Hematopoietic multipotent progenitor cell treated with erythropoietin and hydrocortisone succinate and interleukin-3 and kit ligand, for 15 days (in vitro differentiated cells): ENCODE measurements at places on chromosomes 1 and 21.
A peak's percentile ranks its signal among the peaks of the same experiment; 100 is the strongest.

DNA sequence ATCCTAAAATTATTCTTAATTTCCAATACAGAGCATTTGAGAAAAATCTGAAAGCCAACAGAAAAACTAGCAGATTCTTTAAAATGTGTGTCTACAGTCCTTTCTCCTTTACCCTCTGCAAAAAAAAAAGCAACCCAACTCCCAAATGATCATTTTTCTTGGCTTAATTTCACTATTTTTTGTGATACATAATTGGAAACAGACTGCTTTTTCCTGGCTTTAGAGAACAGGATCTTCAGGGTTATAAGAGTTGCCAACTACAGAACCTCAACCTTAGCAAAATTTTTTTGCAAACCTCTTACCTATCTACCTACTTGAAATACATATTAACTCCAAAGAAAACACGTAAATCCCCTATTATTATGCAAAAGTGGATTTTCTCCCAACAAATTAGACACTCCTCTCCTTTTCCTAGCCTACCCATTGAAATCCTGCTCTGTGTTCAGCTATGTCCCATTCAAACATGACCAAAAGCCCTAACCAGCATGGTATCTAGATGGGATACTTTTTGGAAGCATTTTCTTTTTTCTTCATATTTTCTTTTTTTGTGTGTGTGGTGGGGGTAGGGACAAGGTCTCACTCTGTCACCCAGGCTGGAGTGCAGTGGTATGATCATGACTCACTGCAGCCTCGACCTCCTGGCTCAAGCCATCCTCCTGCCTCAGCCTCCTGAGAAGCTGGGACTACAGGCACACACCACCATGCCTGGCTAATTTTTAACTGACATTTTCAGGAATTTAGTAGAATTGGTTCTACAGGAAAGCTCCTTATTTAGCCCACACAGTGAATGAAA, 9.0 kb downstream of the TGFBR3 start:
- DNase-seq, result no peak

GRCh38 chr1:22709891-22710700, 543 bp upstream of the EPHB2 start:
- peak; percentile 11 for DNase-seq

DNA sequence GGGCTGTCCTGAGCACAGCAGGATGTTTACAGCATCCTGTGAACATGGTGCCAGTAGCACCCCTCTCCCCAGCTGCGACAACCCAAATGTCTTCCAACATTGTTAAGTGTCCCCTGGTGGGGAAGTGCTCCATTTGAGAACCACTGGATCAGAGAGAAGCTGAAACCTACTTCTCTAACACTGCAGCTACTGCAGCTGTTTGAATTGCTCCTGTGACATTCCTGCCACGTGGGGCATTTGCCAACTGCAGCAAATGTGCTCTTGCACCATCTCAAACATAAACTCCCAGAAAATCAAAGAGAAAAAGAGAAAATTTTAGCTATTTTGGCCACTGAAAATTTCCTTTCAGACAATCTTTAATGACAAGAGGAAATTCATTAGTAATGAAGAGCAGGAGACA, 11.0 kb downstream of the SLC2A5 start:
- no peak for DNase-seq

- DNase-seq, result no peak
Measured at GRCh38 chr1:89942014-89942413, 52.9 kb upstream of the ZNF326 start.

GRCh38 chr1:222618001-222618879, at the start of gene MIA3:
MIA3 (plus strand) TSS chr1:222618097; CDS start chr1:222618111, 14 bp downstream.
- DNase-seq, result peak; percentile 74

DNA sequence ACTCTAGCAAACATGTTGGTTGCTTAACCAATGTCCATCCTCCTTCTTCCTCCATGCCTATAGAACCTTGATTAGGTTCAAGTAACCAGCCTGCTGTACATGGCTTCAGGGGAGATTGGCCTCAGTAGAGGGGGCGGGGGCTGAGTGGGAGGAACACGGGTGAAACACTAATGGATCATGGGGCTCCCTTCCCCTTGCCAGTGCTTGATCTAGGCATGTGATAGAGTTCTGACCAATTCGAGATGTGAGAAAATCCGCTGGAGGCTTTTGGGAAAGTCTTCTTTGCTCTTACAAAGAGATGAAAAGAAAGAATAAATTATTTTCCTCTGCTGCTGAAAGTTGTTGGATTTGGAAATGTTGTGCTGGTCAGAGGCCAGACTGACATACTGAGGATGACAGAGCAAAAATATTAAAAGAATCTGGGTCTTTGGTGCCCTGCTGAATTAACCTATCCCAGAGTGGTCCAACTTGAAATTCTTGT, 5.2 kb upstream of the OTUD7B start:
- no peak for DNase-seq

GRCh38 chr1:113849072-113849471, 22.4 kb downstream of the PTPN22 start:
- no peak for DNase-seq

DNA sequence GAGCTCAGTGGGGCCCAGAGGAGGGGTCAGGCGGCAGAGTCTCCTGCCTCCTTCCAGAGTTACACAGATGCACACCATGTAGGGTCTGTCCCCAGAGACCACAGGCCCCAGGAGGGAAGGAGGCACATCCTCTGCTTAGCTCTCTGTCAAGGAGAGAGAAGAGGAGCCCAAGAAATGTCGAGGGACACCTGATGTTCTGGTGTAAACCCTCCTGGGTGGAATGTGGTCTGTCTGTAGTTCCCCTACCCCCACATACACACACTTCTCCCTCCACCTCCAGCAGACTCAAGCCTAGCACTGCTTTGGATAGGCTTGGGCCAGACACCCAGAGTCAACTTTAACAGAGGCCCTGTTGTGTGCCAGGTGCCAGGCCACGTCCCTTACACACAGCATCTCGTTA, 34.2 kb downstream of the KIF21B start:
- no peak for DNase-seq

GRCh38 chr1:175195798-175196197, 3.2 kb upstream of the KIAA0040 start:
- no peak for DNase-seq

- no peak for DNase-seq
Measured at GRCh38 chr1:62810420-62811274, 26.7 kb downstream of the ATG4C start.

DNA sequence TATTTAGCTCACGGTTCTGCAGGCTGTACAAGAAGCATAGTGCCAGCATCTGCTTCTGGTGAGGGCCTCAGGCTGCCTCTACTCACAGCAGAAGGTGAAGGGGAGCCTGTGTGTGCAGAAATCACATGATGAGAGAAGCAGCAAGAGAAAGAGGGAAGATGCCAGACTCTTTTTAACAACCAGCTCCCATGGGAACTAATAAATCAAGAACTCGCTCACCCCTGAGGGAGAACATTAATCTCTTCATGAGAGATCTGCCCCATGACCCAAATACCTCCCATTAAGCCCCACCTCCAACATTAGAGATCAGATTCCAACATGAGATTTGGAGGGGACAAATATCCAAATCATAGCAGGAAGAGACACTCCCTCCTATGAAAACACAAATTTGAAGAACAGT, 74.1 kb downstream of the OLFML2B start:
- no peak for DNase-seq

DNA sequence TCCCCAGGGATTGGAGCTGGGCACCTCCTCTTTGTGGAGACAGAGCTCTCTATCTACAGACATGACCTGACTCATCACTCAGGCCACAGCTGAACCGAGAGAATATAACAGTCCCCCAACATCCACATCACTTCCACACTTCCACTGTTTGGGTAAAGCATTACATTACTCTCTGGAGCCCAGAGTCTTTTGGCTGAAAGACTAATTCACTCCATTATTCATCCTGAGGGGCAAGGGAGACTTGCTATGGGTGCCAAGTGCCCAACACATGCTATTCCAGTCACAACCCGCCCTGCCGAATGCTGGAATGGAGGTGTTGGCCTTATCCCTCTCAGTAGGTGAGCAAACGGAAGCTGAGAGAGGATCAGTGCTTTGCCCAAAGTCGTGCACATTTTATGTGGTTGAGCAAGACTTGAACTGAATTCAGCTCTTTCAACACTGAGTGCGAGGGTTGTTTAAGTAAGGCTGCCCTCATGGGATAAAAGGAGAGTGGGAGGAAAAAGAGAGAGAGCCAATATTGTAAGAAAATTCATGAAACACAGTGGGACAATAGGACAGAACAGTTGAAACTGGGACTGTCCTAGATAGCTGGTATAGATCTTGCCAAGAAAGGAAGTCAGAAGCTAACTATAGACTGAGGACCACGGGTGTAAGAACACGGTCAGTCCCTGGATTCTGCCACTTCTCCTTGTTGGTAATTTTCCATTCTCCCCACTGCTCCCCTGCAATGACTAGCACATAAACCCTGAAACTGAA, 13.5 kb upstream of the CHI3L1 start:
- DNase-seq, result no peak

DNA sequence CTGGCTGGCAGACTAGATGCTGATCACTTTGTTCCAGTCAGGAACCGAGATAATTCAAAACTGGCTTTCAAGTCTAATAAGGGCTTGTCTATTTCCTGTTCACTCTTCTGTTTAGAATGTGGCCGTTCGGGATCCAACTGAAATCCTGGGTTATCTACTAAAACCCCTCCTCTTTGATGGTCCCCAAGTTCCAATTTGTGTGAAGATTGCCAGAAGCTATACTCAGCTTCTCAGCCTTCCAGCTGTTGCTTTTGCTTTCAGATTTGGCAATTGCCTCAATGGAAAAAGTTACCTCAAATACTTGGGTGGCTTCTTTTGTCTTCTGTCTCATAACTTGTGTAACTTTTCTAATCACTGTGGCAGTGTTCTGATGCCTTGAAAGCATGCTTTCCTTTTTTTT, 43.7 kb downstream of the BTBD8 start:
- no peak for DNase-seq

DNA sequence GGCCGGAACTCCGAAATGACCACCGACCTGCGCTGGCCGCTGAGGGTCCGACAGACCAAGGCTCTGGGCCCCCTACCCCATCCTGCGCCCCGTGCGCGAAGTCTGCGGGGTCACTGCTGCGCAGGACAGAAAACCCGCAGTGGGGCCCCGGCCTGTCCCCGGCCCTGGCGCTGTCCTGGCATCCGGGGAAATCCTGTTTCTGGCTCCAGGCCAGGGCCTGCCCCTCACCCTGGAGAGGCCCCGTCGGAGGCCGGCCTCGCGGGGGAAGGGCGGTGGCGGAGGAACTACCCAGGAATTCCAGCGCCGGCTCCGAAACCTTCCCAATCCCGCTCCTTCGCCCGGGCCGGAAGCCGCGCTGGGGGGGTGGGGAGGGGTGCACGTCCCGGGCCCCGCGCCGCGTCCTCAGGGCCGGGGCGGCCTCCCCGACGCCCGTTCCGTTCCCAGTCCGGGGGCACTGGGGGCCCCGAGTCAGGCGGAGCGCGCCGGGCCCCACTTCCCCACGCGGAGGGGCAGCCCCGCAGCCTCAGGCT, 77.0 kb downstream of the MORN1 start:
- DNase-seq, result no peak

- DNase-seq, result no peak
Measured at GRCh38 chr1:66768965-66769364, 16.7 kb downstream of the DYNLT5 start.

DNA sequence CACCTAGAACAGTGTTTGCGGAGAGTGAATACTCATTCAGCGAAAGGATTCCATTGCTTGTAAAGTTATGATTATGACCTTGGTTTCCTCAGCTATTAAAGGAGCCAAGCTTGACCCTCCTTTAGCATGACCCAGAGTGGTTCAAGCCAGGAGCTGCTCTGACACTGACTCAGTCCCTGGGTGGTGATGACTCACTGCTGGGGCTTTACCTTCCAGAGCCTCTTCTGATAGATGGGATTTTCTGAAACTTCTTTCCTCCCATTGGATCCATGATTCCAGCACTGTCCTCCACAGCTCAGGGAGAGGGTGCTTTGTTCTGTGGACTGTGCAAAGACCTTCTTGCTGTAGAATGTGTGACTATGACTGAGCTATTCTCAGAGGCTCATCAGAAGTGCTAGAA, 77.4 kb downstream of the S1PR1 start:
- no peak for DNase-seq

- DNase-seq, result no peak
Measured at GRCh38 chr1:83777758-83778101, 221.2 kb downstream of the TTLL7 start.

DNA sequence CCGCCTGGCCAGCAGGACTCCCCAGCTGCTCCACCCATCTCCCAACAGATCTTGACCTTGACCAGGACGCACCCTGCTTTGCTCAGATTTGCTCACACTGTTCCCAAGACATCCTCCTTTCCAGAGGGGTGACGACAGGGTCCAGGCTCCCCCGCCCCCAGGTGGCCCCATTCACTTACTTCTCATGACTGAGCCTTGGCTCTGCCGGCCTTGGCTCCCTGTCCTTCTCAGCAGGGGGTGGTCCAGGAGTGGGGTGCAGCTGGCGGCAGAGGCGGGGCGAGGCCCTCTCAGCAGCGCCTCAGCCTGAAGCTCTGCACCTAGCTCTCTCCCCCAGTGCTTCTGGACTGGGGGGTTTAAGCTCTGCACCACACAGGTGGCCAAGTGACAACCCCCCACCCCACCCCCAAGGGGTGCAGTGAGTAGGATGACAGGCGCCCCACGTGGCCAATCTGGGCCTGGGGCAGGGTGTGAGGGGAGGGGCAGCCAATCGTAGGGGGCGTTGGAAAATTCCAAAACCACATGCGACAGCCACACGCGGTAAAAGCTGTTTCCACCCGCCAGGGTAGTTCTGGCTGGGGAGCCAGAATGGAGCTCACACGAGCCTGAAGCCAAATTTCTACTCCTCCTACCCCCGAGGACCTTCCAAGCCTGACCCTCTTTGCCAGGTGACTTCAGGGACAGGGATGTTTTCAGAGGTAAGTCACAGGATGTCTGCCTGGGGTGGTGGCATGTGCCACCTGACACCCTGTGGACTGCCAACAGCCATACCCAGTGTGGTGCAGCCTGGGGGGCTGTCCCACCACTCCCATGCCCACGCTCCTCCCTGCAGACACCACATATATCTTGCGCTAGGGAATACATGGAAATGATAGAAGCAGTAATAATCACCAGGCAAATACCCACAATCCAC, 5.6 kb downstream of the RORC start:
- no peak for DNase-seq

DNA sequence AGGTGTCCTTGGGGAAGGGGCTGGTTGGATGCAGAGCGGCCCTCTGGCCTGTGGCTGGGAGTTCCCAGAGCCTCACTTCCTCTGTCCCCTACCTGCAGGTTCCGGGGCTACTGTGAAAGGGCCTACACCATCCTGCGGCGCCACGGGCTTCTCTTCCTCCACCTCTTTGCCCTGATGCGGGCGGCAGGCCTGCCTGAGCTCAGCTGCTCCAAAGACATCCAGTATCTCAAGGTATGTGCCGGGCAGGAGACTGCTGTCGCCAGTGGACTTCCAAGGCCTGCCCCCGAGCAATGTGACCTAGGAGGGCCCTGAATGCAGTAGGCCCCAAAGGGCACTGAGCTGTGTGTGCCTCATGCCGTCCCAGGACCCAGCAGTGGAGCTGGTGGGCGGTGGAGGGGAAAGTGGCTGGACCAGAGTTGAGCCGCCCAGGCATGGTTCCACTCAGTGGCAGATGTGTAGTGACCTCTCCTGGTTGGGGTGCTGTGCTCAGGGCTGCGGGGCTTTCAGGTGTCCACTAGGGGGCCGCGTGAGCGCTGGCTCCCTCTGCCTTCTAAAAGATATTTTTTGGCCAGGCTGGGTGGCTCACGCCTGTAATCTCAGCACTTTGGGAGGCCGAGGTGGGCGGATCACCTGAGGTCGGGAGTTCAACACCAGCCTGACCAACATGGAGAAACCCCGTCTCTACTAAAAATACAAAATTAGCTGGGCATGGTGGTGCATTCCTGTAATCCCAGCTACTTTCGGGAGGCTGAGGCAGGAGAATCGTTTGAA, 73.4 kb downstream of the PIK3CD start:
- peak; percentile 64 for DNase-seq
